ENCODE measurements at places on chromosomes 13 and 19. TPM values are rescaled to one million over a fixed set of nuclear protein-coding genes. Genes with fewer than 3 reads are reported as not detected.

DNA sequence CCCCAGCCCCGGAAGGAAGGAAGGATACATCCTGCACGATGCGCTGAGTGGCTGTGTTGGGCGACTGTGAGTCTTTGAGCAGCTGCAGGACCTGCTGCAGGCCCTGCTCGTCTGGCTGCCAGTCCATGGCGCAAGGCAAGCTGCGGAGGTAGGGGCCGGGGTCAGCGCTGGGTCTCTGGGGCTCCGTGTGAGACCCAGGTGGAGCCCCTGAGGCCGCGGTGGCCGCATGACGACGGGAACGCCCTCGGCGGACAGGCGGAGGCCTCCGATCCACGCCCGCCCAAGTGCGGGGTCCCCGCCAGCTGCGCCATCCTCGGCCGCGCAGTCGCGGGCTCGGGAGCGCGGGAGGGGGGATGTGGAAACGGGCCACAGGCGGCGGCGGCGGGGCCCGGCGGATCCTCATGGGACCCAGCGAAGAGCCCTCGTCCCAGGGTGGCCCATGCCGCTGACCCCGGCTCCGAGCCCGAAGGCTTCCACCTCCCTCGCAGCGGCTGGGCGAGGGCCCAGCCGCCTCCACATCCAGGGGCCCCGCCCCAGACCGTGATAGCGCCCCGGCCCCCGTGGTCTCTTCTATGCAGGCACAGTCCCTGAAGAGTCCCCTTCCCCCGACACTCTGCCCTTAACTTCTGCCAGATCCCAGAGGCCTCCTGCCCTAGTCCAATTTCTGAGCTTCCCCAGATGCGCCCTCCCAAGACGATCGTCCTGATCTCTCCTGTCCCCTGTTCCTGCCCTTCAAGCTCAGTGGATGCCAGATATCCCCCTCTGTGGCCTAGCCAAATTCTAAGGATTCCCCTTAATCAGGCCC, 2.7 kb downstream of the TNPO2 start:
- peak; percentile 22 for DNase-seq

GRCh38 chr13:23279321-23279720, 98.5 kb downstream of the SGCG start:
- no peak for DNase-seq

DNA sequence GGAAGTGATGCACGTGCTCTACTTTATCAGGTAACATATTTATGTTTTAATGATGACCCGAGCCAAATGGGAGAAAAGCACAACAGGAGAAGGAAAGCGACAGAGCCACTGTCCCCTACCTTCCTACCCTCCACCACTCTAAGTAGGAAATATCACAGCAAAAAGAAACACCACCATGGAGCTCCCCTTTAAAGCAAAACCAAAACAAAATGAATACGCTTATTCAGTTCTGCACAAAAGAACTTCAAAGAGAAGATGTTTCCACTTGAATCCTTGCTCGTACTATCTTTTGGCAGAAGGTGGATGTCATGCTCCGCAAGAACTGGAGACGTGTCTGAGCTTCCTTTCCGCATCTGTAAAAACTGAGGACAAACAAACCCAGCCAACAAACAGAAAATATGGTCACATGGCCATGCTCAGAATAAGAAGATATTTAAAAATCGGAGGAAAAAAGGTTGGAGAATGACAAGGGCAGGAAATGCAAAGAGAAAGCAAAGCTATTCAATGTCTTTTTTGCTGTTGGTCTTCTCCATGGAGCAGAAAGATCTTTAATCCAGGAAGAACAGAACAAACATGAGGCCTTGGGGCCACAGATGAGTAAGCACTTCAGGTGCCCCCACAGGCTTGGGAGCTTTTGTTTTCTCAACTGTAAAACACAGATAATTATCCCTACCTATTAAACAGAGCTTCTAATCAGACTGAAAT, 19.5 kb downstream of the N4BP2L1 start:
- peak; percentile 6 for DNase-seq

DNA sequence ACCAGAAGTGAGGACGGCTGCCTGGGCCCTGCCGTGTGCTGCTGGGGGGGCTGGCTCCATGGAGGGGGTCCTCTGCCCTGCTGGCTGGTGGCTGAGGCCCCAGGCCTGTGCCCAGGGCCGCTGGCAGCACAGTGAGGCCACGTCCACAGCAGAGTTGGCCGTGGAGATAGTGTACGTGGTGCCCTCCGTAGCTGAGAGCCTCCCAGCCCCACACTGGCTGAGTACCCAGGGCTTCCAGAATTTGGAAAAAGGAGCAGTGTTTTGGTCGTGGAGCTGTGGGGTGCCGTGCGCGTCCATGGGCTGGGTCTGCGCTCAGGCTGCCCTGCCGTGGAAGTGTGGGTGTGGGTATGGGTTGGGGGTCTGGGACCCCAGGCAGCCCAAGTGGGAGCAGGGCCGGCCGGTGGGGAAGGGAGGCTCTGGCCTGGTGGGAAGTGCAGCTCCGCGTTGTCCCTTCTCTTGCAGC, 5.9 kb downstream of the PTBP1 start:
- DNase-seq = no peak

- DNase-seq = no peak
Measured at GRCh38 chr13:34555988-34556387, 386.1 kb upstream of the NBEA start.

GRCh38 chr13:25171170-25171516, 945 bp downstream of the AMER2 start:
- DNase-seq = no peak

GRCh38 chr13:32663660-32664059, 77.4 kb downstream of the PDS5B start:
- no peak for DNase-seq

GRCh38 chr13:20713751-20714150, 10.3 kb downstream of the IL17D start:
- peak; percentile 67 for DNase-seq

FGF22 gene
- not detected for polyA plus RNA-seq

CCDC159 gene
- polyA plus RNA-seq = 13.8 TPM

RPS5 gene
- 1,532 TPM for polyA plus RNA-seq

PSPN gene
- polyA plus RNA-seq = 0.25 TPM

PKN1 gene
- 43.2 TPM for polyA plus RNA-seq

PINLYP gene
- 5.1 TPM for polyA plus RNA-seq

CEACAM19 gene
- 9.9 TPM for polyA plus RNA-seq

All from fibroblast of lung (primary cell).